ENCODE measurements at places on chromosomes 1 and 21. TPM values are rescaled to one million over a fixed set of nuclear protein-coding genes. Genes with fewer than 3 reads are reported as not detected.

DNA sequence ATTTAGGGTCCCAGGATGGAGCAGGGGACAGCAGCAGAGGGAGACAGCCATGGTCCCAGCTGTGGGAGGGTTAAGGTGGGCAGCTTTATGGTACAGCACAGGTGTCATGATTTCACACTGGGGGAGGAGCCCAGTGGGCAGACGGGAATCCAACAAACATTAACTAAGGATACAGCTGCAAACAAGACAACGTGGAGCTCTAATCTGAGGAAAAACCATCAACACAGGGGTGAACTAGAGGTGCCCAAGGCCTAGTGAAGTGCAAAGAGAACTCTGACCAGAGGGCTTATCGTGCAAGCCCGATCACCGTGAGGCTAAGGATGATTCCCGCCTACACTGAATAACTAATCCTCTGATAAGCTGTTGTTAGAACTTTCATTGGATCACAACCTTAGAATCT is 18.7 kb downstream of the ECE1 start:
- no peaks in the 10 kb centered on the region for H3K27me3 ChIP-seq
- no peak overlapping the region for H3K27ac ChIP-seq
- 0 out of 2 replicates have a peak, but pooled peaks cover under 1% of the 10 kb centered on the region for H3K4me1 ChIP-seq
- no peak for DNase-seq
- H3K4me3 ChIP-seq = no peak overlapping the region

DNA sequence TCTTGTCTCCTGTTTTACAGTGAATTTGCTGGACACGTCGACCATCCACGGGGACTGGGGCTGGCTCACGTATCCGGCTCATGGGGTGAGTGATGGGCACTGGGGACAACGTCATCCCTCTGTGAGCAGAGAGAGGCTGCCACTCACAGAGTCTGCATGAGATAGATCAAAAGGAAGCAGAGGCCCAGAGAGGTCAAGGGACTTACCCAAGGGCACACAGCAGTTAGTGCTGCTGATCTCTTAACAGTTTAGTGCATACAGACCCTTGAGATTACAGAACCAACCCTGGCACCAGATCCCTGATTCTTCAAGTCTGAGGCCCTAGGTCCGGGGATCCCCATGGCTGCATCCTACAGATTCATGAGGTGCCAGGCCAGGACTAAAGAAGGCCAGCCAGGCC is 6.0 kb downstream of the EPHA8 start:
- peaks cover 33% of the 10 kb centered on the region for H3K27me3 ChIP-seq
- H3K4me1 ChIP-seq = no peaks in the 10 kb centered on the region
- H3K27ac ChIP-seq = no peak overlapping the region
- no peaks in the 10 kb centered on the region for H3K36me3 ChIP-seq
- no peak for DNase-seq
- no peak overlapping the region for H3K4me3 ChIP-seq

- DNase-seq = no peak
- no peaks in the 10 kb centered on the region for H3K4me1 ChIP-seq
- H3K27ac ChIP-seq = no peak overlapping the region
- no peak overlapping the region for H3K4me3 ChIP-seq
- no peaks in the 10 kb centered on the region for H3K27me3 ChIP-seq
Measured at GRCh38 chr1:168428063-168428731, 115.6 kb downstream of the XCL2 start.

DNA sequence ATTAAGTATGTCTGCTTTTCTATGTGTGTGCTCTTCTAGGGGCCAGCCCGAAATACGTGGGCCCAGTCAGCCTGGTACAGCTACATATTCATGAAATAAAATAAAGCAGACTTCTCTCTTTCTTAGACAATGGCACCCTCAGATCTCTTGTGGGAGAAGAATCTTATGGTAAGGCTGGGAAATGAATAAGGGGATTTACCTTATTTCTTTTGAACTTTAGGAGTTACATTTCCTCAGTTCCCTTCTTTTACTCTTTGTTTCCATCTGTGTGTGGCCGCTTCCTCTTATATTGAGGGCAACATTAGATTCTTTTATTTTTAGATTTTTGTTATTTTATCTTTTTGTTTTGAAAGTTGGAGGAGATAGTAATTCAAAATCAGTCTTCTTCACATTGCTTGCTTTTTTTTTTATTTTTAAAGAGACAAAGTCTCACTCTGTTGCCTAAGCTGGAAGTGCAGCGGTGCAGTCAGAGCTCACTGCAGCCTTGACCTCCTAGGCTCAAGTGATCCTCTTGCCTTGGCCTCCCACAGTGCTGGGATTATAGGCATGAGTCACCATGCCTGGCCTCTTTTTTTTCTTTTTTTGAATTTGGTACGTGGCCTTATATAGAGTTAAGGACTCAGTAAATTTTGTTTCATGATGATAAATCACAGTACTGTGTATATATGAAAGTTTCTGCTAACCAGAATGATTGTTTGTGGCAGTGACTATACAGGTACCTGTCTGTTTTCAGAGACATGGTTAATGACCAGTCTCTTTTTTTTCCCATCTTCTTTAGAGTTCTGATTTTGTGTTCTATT is 9.1 kb downstream of the LAMC1 start:
- peak; percentile 55 for DNase-seq
- H3K4me3 ChIP-seq = no peak overlapping the region
- H3K27me3 ChIP-seq = no peaks in the 10 kb centered on the region
- H3K4me1 ChIP-seq = peaks cover 56% of the 10 kb centered on the region
- H3K36me3 ChIP-seq = no peaks in the 10 kb centered on the region
- H3K27ac ChIP-seq = peak overlapping the region; percentile 36

The ZNF593OS gene
- not detected for total RNA-seq

The TNFRSF8 gene
- not detected for total RNA-seq

The FCRL4 gene
- total RNA-seq = not detected

The BSDC1 gene
- total RNA-seq = 68.5 TPM

Data from PC-3 (cell line).